ENCODE measurements at places on chromosomes 11 and 22.

DNA sequence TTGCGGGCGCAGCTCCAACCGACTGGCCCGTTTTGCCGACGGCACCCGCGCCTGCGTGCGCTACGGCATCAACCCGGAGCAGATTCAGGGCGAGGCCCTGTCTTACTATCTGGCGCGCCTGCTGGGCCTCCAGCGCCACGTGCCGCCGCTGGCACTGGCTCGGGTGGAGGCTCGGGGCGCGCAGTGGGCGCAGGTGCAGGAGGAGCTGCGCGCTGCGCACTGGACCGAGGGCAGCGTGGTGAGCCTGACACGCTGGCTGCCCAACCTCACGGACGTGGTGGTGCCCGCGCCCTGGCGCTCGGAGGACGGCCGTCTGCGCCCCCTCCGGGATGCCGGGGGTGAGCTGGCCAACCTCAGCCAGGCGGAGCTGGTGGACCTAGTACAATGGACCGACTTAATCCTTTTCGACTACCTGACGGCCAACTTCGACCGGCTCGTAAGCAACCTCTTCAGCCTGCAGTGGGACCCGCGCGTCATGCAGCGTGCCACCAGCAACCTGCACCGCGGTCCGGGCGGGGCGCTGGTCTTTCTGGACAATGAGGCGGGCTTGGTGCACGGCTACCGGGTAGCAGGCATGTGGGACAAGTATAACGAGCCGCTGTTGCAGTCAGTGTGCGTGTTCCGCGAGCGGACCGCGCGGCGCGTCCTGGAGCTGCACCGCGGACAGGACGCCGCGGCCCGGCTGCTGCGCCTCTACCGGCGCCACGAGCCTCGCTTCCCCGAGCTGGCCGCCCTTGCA is 1.0 kb downstream of the FJX1 start:
- DNase-seq: peak; percentile 76

DNA sequence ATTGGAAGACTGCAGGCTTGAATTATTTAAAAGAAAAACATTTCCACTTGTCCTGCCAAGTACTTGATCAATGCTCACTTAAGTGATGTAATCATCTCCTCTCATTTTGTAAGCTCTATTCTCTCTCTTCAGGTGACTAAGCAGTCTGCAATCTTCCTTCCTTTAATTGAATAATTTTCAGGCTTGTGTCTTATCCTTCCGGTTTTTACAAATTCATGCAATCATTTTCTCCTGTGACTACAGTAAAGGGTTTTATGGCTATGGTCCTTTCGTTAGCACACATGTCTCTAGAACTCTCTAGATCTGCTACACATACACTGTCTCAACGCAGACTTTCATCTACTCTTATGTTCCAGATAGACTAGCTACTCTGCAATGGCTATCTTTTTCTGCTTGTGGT is 12.6 kb upstream of the UPB1 start:
- DNase-seq: peak; percentile 75

DNA sequence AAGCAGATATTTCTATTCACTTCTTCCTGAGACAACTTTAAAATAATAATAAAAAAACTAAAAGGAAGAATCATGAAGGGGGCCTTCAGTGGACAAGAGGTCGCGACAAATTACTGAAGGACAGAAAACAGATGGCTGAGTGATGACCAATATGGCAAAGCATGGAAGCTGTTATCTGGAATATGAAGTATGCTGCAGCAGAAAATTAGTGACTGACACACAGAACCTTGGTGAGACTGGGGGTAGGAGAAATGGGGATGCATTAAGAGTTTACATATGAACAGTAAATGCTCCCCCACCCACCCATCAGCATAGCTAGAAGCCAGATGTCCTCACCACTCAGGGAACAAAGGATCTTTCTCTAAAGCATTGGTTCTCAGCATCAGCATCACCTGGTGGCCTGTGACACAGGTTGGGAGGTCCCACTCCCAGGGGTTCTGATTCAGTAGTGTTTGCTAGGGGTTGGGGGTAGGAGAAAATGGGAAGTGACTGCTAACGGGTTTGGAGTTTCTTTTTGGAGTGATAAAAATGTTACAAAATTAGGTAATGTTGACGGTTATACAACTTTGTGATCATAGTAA is 59.7 kb downstream of the NARS2 start:
- DNase-seq: no peak

- DNase-seq: no peak
Measured at GRCh38 chr11:130826572-130826971, 89.7 kb downstream of the SNX19 start.

- no peak for DNase-seq
Measured at GRCh38 chr22:45543243-45543642, 40.6 kb downstream of the FBLN1 start.

GRCh38 chr11:10305964-10306918 is 1.4 kb downstream of the ADM start:
- peak; percentile 42 for DNase-seq

DNA sequence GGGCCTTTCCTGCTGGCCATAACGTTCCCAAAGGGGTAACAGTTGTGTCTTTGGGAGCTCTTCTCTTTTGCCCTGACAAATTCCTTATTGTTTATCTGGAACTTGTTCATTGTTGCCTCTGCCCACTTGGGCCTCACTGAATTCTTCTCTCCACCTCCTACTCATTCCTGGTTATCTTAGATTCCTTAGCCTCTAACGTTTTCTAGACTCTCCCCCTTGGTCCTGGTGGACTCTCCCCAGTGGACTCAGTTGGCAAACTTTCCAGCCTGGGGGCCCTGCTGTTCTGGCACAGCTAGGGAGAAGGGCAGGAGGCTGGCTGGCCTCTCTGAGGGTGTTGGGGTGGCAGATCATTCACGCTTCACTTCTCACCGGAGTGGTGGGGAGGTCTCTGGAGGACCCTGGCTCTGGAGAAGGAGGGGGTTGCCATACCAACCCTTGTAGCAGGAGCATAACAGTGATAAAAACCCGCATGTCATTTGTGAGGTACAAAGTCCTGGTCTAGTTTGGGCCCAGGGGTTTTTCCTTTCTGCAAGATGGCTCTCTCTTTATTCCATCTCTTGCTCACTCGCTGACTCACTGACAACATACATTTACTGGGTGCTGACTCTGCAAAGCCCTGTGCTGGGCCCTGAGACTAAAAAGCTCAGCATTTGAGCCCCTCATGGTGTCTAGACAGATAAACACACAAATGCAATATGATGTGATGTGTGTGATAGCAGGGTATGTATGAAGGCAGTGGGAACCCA is 39.7 kb downstream of the YWHAH start:
- DNase-seq: no peak

DNA sequence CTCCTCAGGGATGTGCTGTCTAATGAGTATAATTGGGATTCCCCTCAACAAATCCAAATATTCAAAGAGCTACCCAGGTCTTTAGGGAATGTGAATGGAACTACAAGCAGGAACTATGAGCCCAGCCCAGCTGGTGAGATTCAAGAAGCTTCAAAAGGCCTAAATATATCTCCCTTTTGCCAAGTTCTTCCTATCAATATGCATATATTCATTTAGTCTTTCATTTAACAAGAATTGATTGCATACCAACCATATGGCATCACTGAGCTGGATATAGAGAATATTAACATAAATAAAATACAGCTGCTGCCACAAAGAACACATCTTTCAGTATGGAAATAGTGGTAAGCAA is 58.9 kb upstream of the PRSS23 start:
- DNase-seq: no peak

DNA sequence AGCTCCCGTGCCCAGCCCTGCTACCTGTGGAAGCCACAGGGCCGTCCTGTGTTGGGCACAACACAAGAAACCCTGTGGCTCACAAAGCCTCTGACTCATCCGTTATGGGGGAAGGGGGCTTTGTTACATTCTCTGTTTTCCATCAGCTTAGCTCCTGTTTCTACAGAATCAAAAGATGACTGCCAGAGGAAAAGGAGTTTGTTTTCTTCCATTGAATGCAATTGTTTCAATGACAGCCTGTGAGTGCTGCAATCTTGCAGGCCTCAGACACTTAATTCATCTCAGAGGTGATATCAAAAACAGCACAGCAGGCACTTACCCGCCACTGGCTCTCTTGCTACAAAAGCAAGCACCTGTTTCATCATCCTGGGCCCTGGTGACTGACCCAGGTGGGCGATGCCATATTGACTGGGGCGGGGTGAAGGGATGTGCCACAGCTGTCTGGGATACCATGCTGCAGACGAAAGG is 194.3 kb downstream of the OPCML start:
- no peak for DNase-seq

- DNase-seq: peak; percentile 63
Measured at GRCh38 chr11:58575377-58576020, at the start of gene LPXN. TSS of gene LPXN (minus strand) at chr11:58575856. CDS start at chr11:58575772, 84 bp downstream.

DNA sequence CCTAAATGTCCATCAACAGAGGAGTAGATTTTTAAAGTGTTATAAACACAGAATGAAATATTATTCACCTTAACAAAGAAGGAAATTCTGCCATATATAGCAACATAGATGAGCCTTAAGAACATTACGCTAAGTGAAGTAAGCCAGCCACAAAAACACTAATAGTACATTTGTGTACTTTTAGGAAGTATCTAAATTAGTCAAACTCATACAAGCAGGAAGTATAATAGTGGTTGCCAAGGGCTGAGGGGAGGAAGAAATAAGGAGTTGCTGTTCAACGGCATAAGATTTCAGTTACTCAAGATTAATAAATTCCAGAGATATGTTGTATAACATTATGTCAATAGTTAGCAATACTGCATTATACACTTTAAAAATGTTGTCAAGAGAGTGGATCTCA is 181.7 kb upstream of the ZC3H12C start:
- DNase-seq: no peak

- no peak for DNase-seq
Measured at GRCh38 chr11:19433791-19434190, 193.0 kb upstream of the E2F8 start.

GRCh38 chr11:114621950-114622809 is 26.6 kb upstream of the NXPE4 start:
- DNase-seq: no peak

- DNase-seq: no peak
Measured at GRCh38 chr11:45904309-45904915, 2.7 kb downstream of the FREY1 start.

DNA sequence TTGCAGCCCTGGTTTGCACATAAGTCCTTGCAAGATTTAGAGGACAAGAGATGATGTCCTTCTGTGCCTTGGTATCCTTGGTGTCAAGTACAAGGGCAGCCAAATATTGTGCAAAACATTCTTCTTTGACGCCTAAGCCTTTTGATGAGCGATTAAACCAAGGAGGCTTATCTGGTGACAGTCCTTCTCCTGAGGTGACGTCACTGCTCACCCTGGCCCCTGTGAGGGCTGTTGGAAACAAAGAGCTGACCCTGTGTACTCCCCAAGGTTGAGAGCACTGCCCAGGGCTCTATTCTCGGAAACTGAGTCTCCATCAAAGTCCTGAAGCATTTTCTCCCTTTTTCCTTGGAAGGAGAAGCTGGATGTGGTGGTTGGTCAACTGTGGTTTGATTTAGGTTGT is 4.7 kb upstream of the GRAMD1B start:
- DNase-seq: no peak

- peak; percentile 96 for DNase-seq
Measured at GRCh38 chr22:35477911-35478582, 62.6 kb upstream of the RASD2 start.

DNA sequence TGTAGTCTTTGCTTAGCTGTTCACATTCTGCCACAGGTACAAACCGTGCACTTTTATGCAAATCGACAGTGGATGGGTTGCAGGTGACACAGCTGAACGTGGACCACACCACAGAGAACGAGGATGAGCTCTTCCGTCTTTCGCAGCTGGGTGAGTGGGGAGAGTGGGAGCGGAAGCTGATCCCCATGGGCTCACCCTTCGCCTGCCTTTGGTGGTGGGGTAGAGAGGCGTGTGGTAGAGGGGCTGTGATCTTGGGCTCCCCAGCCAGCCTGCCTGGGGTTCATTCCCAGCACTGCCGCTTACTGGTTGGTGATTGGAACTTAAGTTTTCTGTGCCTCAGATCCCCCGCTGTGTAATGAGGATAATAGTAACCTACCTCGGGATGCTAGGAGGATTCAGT is 19.1 kb downstream of the TAB1 start:
- no peak for DNase-seq

- DNase-seq: no peak
Measured at GRCh38 chr11:120702656-120703055, 191.1 kb downstream of the GRIK4 start.

GRCh38 chr22:17346578-17346977 is 22.7 kb upstream of the CECR2 start:
- DNase-seq: no peak

- no peak for DNase-seq
Measured at GRCh38 chr11:32420937-32421901, 14.1 kb downstream of the WT1 start.

DNA sequence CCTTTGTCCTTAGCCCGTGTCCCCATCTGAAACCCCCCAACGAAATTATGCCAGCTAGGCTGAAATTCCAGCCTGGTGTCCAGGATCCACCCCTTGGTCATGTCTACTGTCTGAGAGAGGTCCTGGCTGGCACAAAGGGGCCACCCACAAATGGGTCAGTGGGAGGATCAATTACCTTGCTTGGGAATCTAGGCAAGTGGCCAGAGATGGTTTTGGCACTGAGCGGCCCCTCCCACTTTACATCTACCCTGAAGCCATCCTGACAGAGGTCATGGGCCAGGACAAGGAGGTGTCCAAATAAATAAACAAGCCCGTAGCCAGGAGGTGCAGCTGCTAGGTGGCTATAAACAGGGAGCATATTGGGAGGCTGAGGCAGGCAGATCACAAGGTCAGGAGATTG is 311.5 kb downstream of the MN1 start:
- no peak for DNase-seq

- DNase-seq: no peak
Measured at GRCh38 chr11:76167590-76167989, 38.7 kb downstream of the WNT11 start.

DNA sequence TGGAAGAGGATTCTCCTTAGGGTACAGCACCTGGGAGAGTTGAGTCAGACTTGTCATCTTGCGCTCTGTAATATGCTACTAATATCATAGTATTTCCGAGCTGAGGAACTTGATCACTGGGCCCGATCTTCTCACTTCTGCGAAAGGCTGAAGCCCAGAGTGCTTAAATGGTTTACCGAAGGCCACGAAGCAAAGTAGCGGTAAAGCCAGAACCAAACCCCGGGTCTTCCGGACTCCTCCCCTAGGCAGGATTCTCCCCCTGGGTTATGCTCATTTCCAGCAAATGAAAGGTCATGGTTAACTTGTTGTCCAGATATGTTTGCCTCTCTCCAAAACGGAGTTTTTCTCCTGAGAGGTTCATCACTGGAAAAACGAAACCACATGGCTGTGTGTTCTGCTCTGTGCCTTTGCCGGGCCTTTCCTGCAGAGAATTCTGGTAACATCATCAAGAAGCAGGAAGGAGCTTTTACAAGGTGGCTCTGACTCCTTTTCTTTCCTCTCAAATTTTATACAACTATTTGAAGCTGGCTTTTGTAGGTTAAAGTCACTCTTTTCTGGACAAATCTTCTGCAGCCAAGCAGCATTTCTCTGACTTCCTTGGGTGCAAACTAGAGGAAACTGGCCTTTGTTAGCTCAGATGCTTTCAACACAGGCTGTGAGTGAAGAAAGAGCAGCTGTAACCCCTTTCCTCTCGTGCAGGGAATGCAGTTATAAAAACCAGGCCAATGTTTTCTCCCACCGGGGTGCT is 35.5 kb downstream of the UBASH3B start:
- no peak for DNase-seq

- peak; percentile 92 for DNase-seq
Measured at GRCh38 chr11:64846998-64847666, 2.7 kb upstream of the CDC42BPG start.

Data from kidney tubule cell (primary cell).